Activated T-helper 1 cell treated with anti-CD3 and anti-CD28 coated beads, Interleukin-2, amount 50 U/mL, for 16 hours (primary cell): ENCODE measurements at places on chromosomes 12 and 14.

DNA sequence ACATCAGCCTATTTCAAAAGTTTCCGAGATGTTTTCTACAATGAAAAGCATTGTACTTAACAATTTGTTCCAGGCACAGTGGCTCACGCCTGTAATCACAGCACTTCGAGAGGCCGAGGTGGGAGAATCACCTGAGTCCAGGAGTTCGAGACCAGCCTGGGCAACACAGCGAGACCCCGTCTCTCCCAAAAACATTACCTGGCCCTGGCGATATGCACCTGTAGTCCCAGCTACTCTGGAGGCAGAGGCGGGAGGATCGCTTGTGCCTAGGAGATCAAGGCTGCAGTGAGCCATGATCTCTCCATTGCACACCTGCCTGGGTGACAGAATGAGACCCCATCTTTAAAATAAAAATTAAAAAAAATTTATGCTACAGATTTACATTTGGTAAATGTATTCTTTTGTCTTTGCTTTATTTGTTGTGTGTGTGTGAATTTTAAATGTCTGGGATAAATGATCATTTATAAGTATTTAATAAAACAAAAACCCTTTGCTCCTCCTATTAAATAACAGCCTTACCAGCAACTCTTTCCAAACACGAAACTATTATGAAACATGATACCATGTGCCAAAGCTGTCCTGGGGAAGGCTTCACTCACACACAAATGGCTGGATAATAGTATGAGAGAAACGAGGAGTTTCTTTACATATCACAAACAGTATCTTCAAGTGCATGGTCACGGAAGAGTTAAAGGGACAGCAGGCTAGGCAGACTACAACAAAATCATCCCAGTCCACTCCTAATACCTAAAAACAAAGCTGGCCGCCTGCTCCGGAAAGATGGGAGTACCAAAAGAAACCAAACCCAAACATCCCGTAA is 1.1 kb downstream of the ATXN3 start:
- no peak for DNase-seq

DNA sequence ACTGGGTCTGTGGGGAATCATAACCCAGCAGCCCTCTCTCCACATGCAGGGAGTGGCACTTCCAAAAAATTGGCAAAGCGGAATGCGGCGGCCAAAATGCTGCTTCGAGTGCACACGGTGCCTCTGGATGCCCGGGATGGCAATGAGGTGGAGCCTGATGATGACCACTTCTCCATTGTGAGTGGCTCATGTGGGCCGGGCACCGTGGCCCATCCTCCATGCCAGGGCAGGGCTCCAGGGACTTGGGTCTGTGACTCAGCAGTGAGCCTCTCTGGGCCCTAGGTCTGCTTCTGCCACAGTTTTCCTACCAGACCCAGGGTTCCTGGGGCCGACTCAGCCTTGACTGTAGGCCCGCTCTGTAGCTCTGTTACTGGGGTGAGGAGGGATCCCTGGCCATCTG is 2.2 kb downstream of the NPFF start:
- DNase-seq: no peak

- DNase-seq: no peak
These were observed 411.7 kb downstream of the TMEM117 start for GRCh38 chr12:44247588-44247987.

DNA sequence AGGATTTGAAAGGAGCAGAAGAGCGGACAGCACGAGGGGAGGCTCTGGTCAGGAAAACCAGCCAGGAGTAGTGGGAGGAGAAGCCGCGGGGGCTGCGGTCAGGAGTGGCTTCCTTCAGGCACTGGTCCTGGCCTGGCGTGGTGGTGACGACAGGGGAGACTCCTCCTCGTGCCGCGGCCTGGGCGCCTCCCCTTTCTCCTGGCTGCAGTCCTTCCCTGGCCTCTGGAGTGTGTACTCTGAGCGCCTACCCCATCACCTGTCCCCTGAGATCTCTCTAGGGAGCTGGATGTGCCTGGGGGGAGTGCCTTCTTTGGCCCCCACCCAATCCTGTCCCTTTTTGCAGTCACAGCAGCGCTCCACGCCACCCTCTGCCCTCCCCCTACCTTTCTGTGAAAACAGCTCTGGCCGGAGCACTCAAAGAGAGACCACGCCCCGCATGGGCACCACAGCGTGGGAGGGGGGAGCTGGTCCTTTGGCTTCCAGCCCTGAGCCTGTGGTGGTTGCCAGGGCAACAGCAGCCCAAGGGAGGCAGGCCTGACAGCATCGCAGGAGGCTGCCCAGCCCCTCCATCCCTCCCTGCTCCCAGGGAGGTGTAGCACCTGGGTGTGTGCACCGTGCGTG is 125.9 kb downstream of the CALM1 start:
- no peak for DNase-seq

GRCh38 chr14:104528496-104528895 is 51.1 kb upstream of the C14orf180 start:
- no peak for DNase-seq

DNA sequence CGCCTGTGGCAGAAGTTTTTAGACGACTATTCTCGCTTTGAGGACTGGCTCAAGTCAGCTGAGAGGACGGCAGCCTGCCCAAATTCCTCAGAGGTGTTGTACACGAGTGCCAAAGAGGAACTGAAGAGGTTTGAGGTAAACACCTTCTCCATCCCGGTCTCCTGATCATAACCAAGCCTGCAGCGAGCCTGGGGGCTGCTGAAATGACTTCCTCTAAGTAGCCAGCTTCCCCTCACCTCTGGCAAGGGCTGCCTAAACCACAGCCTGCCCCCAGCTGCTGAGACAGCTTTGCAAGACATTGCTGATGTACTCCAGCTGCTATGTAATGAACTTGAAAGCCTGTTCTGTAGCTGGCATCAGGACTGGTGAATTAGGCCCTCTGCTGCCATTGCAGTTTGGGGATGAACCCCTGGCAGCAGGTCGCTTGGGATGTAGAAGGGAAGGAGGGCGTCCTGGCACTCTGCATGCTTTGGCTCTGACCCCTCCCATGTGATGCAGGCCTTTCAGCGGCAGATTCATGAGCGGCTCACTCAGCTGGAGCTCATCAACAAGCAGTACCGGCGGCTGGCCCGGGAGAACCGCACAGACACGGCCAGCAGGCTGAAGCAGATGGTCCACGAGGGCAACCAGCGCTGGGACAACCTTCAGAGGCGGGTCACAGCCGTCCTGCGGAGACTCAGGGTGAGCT is 84.6 kb downstream of the ESR2 start:
- DNase-seq: no peak

GRCh38 chr12:75982979-75983660 is 48.5 kb downstream of the PHLDA1 start:
- no peak for DNase-seq
